ENCODE measurements at places on chromosomes 12 and 14. TPM values are rescaled to one million over a fixed set of nuclear protein-coding genes. Genes with fewer than 3 reads are reported as not detected.
A peak's percentile ranks its signal among the peaks of the same experiment; 100 is the strongest.

- no peak for DNase-seq
Observed at GRCh38 chr14:91177073-91178034, 63.5 kb downstream of the DGLUCY start.

DNA sequence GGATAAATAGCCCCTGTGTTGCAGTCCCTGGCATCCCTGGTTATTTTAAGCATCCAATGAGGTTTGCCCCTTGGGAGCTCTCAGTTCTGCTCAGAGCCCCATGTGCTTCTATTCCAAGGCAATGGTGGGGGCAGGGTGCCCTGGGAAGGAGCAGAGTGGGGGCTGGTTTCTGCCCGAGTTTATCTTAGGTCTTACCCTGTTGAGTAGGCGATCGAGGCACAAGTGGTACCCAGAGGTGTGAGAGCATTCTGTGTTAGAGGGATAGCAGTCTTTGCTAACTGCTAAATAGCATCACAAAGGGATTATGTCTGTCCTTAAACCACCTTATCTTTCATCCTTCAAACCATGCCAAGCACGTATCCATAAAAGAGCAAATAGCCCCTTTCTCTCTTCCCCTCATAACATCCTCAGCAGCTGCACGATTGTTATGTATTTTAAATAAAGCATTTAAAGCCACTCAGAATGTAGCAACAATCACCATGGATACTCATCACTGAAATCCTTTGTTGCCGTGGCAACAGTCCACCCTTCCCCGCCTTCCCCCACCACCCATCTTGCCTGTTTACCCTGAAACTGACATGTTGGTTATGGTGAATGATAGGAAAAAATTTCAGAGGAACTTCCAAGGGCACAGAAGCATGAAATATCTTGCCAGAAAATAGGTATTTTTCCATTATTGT, 139.3 kb downstream of the PTPN11 start:
- DNase-seq: no peak

The PDZRN4 gene
- total RNA-seq: not detected

The CELA1 gene
- not detected for total RNA-seq

DNA sequence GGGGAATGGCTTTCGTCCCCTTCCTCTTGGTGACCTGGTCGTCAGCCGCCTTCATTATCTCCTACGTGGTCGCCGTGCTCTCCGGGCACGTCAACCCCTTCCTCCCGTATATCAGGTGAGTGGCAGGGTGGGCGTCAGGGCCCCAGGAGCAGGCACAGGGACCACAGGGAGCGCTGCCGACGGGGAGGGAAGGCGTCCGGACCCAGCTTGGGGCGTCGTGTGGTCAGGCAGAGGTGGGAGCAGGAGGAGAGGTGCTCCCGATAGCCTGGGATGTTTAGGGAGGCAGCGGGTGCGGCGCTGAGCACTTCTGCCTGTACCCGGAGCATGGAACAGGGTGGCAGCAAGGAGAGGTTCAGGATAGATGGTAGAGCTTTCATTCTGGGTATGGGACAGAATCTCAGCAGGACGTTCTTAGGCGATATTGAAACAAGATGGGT, 444 bp downstream of the DRAM1 start:
- no peak for DNase-seq

The SDSL gene
- not detected for total RNA-seq

GRCh38 chr12:90499795-90500194, 455.2 kb downstream of the CCER1 start:
- DNase-seq: no peak

DNA sequence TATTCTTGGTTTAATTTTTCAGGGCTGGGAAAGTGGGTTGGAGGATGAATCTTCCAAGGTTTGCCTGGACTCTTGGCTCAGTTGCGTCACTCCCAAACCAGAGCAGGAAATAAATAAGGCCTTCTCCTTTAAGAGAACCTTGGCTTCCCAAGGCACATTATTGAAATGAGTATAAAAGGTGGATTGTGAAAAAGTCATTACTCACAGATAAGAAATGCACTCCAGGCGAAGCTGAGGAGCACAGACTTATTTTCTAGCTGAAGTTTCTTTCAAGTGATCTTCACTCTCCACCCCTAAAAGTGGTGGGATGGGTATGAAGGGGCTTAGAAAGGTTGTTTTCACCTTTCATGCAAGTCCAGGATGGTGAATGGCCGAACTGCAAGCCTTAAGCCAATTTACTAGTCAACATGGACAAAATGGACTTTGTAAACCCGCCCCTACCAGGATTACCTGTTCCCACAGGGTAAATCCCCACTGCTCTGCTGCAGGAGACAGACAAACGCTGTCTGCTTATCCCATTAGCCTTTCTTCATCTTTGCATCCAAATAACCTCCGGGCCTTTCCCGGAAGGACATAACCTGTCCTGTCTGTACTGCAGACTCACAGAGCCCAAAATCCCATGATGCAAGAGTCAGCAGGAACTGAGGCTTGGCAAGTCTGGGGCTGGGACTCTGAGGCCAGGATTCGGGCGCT, 207.6 kb downstream of the BCL11B start:
- no peak for DNase-seq

DNA sequence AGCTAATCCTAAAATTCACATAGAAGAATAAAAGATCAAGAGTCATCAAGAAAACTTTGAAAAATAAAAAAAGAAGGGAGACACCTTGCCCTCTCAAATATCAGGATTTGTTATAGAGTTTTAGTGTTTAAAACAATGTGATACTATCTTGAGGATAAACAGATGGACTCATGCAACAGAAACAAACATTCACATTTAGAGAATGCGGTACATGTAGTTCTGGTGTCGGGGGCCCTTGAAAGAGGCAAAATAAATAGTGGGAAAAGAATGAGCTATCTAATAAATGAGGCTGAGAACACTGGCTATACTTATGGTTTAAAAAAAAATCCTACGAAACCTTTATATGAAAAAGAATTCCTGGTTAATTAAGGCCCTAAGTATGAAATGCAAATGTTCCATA, 127.7 kb downstream of the LLPH start:
- DNase-seq: no peak

The RGS6 gene
- 0.64 TPM for total RNA-seq

The BDKRB2 gene
- not detected for total RNA-seq

- DNase-seq: peak; percentile 33
Observed at GRCh38 chr14:55107766-55108554, 21.1 kb upstream of the LGALS3 start.

- no peak for DNase-seq
Observed at GRCh38 chr12:52924764-52925716, 20.2 kb upstream of the KRT8 start.

GRCh38 chr12:75782069-75782581, 249.5 kb downstream of the PHLDA1 start:
- DNase-seq: no peak

DNA sequence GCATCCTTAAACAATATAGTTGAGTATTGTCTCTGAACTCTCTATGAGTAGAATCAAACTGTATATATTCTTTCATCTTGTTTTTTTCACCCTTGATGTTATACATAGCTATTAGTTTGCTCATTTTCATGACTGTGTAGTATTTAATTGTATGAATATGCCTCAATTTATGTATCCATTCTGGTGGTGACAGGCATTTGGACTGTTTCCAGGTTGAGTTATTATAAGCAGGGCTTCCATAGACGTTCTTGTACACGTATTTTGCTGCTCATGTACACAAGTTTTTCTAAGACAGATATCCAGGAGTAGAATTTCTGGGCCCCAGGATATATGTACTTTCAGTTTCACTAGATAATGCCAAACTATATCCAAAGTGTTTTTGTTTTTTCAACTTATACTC, 211.4 kb downstream of the NTF3 start:
- no peak for DNase-seq

The FOXG1 gene
- total RNA-seq: not detected

- no peak for DNase-seq
Observed at GRCh38 chr12:75986001-75986746, 45.4 kb downstream of the PHLDA1 start.

The ADAMTS20 gene
- not detected for total RNA-seq

DNA sequence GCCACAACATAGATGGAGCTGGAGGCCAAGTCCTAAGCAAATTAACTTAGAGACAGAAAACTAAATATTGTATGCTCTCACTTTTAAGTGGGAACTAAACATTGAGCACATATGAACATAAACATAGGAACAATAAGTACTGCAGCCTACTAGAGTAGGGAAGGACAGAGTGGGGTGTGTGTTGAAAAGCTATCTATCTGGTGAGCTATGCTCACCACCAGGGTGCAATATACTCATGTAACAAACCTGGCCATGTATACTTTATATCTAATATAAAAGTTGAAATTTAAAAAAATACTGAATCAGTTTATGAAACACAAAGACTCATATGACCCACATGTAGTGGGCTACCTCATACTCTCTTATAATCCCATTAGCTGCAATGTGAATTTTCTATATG, 1305.0 kb downstream of the LRFN5 start:
- DNase-seq: no peak

- no peak for DNase-seq
Observed at GRCh38 chr12:105736498-105736897, 402.3 kb downstream of the NUAK1 start.

The USP44 gene
- total RNA-seq: 3.2 TPM

The GZMH gene
- 47.6 TPM for total RNA-seq

GRCh38 chr12:109858764-109859163, 21.6 kb downstream of the GLTP start:
- DNase-seq: no peak

GRCh38 chr12:46472893-46473633, 100.5 kb upstream of the SLC38A2 start:
- no peak for DNase-seq

DNA sequence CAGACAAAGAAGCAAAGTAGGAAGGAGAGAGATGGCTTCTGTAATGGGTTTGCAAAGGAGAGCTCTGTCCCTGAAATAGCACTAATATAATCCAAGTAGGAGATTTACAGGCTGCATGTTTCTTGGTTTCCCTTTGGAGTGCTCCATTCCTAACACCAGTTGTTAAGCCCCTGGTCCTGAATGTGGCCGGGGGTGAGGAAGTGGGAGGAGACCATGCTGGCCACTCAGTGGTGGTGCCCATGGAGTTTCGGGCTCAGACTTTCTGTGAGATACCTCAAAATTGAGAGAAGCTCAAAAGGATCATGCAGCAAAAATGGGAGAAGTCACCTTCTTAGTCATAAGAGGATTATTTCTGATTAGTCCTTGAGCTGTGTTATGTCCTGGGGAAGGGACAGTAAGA, 88.5 kb downstream of the DAD1 start:
- no peak for DNase-seq

DNA sequence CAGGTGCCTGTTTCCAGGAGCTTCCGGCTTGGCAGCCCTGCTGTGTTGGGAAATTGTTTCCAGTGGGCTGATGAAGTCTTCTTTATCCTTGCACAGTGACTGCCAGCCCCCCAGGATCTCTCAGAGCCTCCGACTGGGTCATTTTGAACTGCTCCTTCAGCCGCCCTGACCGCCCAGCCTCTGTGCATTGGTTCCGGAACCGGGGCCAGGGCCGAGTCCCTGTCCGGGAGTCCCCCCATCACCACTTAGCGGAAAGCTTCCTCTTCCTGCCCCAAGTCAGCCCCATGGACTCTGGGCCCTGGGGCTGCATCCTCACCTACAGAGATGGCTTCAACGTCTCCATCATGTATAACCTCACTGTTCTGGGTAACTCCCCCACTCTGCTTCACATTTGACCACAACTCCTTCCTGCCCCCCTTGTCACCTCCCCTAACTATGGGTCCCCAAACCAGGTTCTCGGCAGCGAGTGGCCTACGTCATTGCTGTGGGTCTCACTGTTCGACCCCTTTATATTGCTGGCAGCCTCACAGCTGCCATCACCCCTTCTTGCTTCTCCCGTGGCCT, 2.3 kb downstream of the LAG3 start:
- DNase-seq: no peak

The TAS2R46 gene
- total RNA-seq: 1.5 TPM

The NRL gene
- 2.9 TPM for total RNA-seq

DNA sequence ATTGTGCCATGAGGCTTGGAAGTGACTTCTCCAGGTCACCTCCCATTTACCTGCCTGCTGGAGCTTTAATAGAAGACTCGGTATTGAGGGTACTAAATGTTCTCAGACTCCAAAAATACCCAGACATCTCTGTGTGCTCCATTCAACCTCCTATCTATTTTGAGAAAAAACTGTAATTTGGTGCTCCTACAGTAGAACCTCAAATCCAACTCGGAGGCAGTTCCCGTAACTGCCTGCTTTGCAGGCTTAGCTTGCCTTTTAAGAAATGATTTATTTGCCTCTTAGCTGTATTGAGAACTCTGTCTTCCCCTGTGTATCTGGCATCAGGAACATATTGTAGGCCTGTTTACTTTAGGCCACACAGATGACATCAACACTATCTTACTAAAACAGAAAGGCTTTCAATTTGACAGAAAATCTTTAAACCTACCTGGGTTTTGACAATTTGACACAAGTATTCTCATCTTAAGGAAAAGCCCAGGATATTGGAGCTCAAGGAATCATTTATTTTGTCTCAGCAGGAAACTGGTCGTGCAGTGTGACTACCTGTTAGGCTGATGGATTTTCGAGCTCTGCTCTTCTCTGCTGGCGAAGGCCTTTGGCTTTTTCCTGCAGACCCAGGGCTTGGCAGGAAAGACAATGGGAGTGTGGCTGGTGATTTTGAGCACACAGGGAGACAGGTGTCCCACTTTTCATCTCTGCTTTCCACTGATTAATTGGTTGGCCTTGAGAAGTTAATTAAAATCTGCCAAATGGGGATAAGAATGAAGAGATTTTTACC, 314.8 kb downstream of the SNAPC1 start:
- DNase-seq: no peak

The RD3L gene
- total RNA-seq: not detected

- no peak for DNase-seq
Observed at GRCh38 chr12:26697217-26697616, 135.8 kb downstream of the ITPR2 start.

The LUM gene
- not detected for total RNA-seq

DNA sequence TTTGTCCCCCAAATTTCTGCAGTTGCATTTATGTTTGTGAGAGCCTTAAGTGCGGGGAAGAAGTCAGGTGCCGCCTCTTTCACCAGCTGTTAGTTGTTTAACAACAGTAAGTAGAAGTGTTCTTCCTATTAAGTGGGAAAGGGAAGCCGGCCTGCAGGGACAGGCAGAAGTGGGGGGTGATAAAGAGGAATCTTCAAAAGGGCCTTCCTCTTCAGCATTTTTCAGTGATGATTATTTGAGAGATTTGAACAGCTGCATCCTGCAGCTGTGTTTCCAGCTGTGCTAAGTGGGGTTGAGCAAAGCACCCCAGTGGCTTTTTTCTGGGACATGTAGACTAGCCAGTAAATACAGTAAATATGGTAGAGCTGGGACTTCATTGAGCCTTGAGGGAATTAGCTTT, 32.1 kb upstream of the SLC38A1 start:
- no peak for DNase-seq
